ENCODE measurements at places on chromosomes 16 and 17.

DNA sequence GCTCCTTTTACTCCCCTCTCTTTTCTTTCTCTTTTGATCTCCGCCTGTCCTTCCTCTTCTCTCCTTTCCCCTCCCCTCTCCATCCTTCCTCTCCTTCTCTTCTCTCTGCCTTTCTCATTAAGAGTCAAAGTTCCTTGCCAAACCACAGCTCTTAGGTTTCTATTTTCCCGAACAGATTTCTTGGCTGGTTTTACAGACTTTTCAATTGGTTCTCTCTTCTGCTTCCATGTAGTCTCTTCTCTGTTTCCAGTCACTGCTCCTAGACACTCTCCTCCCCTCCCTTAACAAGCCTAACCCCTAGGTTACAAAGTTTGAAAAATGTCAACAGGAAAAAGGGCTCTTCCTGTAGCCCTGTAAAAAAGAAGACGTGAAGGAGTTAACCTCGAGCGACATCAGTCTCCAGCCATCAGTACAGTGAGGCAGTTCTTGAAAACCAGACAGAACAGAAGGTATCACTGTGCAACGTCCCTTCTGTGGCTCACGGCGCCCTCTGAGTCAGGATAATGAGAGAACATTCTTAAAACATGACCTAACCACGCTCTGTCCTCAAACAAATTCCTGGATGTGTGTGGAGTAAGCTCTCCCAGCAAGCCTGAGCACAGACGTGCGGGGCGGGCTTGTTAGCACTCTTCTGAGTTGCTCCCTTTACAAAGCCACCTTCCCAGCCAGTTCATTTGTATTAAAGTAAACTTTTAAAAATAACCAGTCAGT is 11.6 kb upstream of the MARCHF10 start:
- DNase-seq, result peak; percentile 34

DNA sequence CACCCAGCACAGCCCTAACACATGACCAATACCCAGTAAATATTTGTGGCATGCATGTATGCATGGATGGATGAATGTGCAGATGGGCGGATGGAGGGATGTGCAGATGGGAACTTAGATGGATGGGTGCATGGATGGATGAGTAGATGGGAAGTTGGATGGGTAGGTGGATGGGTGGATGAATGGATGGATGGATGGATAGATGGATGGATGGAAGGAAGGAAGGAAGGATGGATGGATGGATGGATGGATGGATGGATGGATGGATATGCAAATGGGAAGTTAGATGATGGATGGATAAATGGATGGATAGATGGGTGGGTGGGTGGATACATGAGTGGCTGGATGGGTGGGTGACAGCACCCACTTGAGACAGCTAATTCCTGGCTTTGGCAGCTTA is 193.2 kb upstream of the TNRC6C start:
- DNase-seq, result no peak

- DNase-seq, result no peak
Measured at GRCh38 chr16:51834133-51834532, 683.1 kb upstream of the SALL1 start.

- DNase-seq, result no peak
Measured at GRCh38 chr16:12503191-12503590, 300.5 kb downstream of the CPPED1 start.

- no peak for DNase-seq
Measured at GRCh38 chr16:49623501-49624266, 232.2 kb downstream of the ZNF423 start.

GRCh38 chr16:2242598-2242997 is 6.4 kb downstream of the DNASE1L2 start:
- no peak for DNase-seq

- DNase-seq, result no peak
Measured at GRCh38 chr17:58702045-58702476, 9.7 kb downstream of the RAD51C start.

GRCh38 chr16:68364561-68364998 is 53.8 kb downstream of the PRMT7 start:
- no peak for DNase-seq

GRCh38 chr17:65103896-65104295 is 33.3 kb upstream of the RGS9 start:
- no peak for DNase-seq

- DNase-seq, result no peak
Measured at GRCh38 chr16:88876942-88877526, 10.6 kb upstream of the PABPN1L start.

DNA sequence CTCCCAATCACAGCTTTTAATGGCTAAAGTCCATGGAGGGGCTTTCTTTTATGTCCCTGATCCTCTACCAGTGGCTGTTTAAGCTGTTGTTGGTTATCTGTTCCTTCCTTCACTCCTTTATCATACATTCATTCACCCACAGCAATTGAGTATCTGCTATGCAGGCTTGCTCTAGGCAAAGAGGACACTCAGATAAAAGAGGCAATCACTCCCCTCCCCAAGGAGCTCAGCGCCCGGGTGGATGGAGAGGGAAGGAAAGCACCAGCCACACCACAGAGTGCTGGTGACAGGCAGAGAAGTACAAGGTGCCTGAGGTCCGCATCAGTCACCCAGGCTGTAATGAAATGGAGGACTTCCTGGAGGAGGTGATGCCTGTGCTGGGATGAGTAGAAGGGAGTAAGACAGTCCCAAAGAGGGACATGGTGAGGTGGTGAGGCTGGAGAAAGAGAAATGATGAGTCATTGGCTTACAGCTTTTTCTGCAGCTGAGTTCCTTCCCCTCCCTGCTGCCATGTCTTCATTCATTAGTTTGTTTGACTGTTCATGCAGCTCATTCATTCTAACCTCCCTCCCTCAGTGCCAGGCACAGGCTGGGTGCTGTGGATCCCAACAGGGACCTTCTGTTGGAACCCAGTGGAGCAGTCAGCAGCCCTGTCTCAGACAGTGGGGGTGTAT is 12.8 kb upstream of the NGFR start:
- no peak for DNase-seq

- no peak for DNase-seq
Measured at GRCh38 chr17:7177954-7178477, 1.2 kb downstream of the ASGR1 start.

GRCh38 chr16:30418350-30419181 is 11.2 kb downstream of the ZNF771 start:
- DNase-seq, result no peak

GRCh38 chr17:39915559-39915958 is 2.9 kb downstream of the GSDMB start:
- DNase-seq, result no peak

GRCh38 chr17:73643001-73643851 is 1.0 kb downstream of the SDK2 start:
- peak; percentile 65 for DNase-seq

GRCh38 chr17:75152922-75153779 is 1.2 kb downstream of the JPT1 start:
- DNase-seq, result peak; percentile 44

DNA sequence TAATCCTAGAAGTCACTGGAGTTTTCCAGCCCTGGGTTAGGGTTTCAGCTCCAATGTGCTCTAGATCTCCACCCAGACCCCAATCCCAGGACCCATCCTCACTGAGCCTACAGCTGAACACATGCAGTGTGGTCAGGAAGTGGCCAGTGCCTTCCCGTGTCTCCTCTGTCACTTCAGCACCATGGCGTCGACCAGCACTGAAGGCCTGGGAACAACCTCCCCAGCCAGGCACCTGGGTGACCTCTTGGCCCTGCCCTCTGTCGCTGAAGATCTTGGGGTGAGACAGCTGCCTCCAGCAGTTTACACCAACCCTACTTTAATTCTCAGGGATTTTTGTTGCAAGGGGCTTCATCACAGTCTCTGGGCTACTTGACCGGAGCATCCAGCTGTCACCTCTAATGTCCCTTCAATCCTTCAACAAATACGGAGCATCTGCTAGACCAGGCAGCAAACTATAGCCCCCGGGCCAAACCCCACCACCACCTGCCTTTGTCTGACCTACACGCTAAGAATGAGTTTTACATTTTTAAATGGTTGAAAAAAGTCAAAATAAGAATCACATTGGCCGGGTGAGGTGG is 18.0 kb upstream of the GSG1L start:
- DNase-seq, result no peak

GRCh38 chr16:30096105-30096861 is at the start of gene YPEL3:
YPEL3 (minus strand) TSS chr16:30096213; CDS start chr16:30095482, 731 bp downstream.
- DNase-seq, result peak; percentile 99

GRCh38 chr16:88613293-88613692 is 25.1 kb upstream of the IL17C start:
- DNase-seq, result no peak

DNA sequence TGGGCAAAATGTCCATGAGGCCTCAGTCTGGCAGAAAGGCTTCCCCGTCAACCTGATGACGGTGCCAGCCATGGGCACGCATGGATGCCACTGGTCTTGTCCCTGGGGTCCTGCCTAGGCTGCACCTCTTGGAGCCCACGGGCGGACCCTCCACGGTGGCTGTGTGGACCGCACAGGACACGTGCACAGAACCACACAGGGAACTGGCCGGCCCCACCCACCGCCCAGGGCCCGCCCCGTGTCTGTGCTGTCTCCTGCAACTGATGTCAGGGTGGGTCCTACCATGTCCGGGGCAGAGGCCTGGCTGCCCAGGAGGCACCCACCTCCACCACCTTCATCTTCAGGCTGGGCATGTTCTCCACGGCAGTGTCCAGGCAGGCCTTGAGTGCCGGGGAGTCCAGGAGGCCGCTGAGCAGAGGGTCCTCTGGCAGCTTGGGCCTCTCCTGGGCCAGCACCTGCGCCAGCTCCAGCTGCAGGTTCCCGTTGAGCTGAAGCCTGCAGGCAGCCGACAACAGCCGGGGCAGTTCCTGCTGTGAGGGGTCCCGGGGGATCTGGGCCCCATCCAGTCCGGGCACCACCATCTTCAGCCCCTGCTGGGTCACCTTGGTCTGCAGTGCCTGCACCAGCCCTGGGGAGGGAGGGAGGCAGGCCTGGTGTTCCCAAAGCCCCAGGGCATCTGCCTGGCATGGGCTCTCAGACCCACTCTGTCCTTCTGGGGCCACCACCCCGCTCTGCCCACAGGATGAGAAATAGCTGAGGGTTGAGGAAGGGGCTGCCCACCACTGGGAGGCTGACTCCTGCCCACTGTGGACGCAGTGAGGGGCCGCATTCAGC is 11.9 kb downstream of the FASN start:
- no peak for DNase-seq

GRCh38 chr17:8029121-8029520 is 9.7 kb upstream of the ALOX15B start:
- DNase-seq, result no peak

GRCh38 chr16:29720703-29721102 is 25.1 kb downstream of the C16orf54 start:
- no peak for DNase-seq

GRCh38 chr17:44780161-44780560 is 21.4 kb downstream of the ADAM11 start:
- DNase-seq, result no peak
